Left lobe of liver (tissue), 2 donors: ENCODE measurements at places on chromosomes 11 and 22. TPM values are rescaled to one million over a fixed set of nuclear protein-coding genes. Genes with fewer than 3 reads are reported as not detected.

Gene SAA1
- total RNA-seq, result 34,062 TPM

Gene KCNQ1
- total RNA-seq, result 2.1 TPM

GRCh38 chr11:31973172-31973571 lies 117.7 kb upstream of the RCN1 start:
- no peak for DNase-seq

GRCh38 chr11:68942095-68942620 lies 38.5 kb downstream of the IGHMBP2 start:
- DNase-seq, result no peak

DNA sequence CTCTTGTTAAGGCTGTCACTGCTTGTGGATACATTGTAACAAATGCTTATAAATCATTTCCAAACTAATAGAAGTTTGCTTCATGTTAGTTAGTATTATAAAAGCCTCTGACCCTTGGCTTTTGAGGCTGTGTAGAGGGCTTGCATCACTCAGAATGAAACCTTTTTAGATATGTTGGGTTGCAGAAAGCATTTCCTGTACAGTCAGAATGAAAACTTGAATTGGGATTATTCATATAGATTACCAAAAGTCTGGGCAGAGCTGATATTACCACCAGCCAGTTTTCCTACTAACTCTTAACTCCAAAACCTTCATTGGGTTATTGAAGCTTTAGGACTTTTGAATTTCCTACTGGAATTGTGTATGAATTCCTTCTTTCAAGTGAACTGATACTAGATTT lies 12.0 kb downstream of the KMT2A start:
- DNase-seq, result no peak

Gene C11orf97
- 0.35 TPM for total RNA-seq

Gene ELFN2
- total RNA-seq, result 0.23 TPM

DNA sequence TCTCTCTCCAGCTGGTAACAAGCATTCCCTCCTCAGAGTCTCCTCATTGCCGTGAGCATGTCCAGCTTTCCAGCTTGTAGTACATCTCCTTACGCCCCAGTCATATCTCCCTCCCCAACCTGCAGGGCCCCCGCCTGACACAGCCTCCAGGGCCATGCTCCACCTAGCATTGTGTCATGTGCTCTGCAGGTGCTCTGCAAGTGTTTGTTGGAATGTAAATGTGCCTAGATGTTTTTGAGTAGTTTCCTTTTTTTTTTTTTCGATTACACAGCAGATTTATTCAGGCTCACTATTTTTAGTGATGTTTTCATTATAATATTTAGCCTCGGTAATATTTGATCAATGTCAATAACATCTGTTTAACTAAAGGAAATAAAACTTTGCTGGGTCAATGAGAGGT lies 82.5 kb downstream of the NCAM1 start:
- DNase-seq, result no peak

DNA sequence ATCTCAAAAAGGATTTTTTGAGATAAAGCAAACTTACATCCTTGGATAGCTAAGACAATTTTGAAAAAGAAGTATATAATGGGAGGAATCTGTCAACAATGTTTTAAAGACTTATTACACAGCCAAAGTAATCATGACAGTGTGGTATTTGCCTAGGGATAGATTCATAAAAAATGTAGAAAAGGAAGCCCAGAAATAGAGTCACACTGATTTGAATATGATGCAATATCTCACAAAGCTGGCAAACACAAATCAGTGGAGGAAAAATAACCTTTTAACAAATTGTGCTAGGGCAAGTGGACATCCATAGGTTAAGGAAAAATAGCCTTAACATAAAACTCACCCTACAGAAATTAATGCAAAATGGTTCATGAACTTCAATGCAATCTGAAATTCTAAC lies 6.0 kb downstream of the XKR3 start:
- DNase-seq, result no peak

- no peak for DNase-seq
Observed at GRCh38 chr22:26779108-26779507, 121.7 kb downstream of the MIAT start.

- no peak for DNase-seq
Observed at GRCh38 chr11:74024261-74025029, 15.6 kb upstream of the UCP3 start.

Gene PRRG4
- total RNA-seq, result 12.2 TPM

Gene HSPB2
- total RNA-seq, result 0.13 TPM

Gene CLP1
- 6.1 TPM for total RNA-seq

GRCh38 chr22:42860968-42861367 lies 3.9 kb upstream of the ARFGAP3 start:
- no peak for DNase-seq

Gene NLRP14
- 0.10 TPM for total RNA-seq

Gene CCDC88B
- 4.0 TPM for total RNA-seq

DNA sequence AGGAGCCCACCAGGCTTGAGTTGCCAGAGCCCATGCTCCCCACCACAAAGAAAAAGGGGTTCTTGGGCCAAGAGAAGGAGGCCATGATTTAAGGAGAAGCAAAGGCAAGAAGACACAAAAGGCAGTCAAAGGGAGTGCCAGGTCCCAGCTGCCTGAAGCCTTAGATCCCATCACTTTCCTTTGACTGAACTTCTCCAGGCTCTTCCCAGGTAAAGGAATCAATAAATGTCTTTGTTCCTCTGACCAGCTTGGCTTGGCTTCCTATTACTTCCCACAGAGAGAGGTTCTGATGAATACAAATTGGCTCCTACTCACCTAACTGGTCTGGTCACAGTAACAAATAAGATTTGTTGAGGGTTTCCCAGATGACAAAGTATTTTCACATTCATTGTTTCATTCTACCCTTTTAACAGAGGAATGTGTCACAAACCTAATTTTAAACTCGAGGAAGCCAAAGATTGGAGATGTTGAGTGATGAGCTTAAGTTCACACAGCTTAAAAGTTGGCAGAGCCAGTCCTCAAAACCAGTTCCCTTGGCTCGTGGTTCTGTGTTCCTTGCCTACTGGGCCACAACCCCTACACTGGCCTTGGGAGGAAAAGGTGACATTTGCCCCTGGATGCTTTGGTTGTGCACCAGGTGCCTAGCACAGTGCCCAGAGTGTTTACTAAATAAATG lies 96.4 kb upstream of the SESN3 start:
- no peak for DNase-seq

GRCh38 chr22:30855266-30855665 lies 113.3 kb downstream of the MORC2 start:
- peak; percentile 12 for DNase-seq

Gene PRODH
- 35.6 TPM for total RNA-seq

GRCh38 chr11:80778432-80778831 lies 1337.6 kb upstream of the TENM4 start:
- no peak for DNase-seq

DNA sequence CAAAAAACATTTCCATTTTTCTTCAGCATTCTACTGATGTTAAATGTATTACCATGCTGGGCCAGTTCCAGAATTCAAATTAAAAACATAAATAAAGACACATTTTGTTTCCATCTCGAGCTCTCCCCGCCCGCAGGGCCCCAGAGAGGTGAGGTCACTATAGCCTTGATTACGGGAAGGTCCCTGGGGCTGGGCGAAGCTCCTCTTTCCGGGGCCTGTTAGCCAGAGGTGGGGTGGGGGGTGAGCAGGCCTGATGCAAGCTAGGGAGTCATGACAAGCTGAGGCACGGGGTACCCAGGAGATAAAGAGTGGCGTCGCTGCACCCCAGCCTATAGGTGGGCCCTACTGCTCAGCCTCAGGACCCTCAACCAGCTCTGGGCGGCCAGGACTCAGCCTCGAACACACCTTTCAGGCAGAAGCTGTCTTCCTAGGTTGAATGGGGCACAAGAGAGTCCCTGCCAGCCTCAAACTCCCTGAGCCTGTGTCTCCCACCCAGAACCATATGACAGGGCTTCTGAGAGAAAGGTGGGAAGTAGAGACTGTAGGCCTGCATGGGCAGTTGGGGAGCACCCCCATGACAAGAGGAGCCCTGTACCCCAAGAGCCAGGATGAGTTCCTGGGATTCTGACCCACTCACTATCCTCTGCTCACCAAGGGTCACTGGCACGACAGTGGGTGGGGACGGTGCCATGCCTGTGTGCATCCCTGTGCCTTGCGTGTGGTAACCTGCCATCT lies 34.8 kb downstream of the KCNQ1OT1 start:
- DNase-seq, result no peak

Gene GLYATL2
- not detected for total RNA-seq

GRCh38 chr22:31750365-31751284 lies 693 bp upstream of the PRR14L start:
- no peak for DNase-seq

- DNase-seq, result no peak
Observed at GRCh38 chr11:134667505-134667904, 255.5 kb upstream of the B3GAT1 start.

Gene ZNF202
- 3.4 TPM for total RNA-seq

GRCh38 chr11:64686466-64687170 lies 36.4 kb downstream of the NRXN2 start:
- no peak for DNase-seq

Gene ACP2
- total RNA-seq, result 72.9 TPM

DNA sequence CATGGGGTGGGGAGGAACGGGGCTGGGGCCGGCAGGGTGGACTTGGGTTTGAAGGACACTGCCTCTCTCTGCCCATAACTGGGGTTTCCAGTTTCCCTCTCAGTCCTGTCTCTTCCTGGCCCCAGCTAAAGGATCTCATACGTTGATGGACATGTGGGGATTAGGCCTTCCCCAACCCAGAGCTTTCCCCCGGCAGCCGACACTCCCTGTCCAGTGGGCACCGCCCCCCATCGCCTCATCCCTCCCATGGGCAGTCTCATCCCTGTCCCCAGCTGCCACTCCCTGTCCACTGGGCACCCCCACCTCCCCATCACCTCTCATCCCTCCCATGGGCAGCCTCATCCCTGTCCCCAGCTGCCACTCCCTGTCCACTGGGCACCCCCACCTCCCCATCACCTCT lies 22.2 kb upstream of the ACR start:
- no peak for DNase-seq

DNA sequence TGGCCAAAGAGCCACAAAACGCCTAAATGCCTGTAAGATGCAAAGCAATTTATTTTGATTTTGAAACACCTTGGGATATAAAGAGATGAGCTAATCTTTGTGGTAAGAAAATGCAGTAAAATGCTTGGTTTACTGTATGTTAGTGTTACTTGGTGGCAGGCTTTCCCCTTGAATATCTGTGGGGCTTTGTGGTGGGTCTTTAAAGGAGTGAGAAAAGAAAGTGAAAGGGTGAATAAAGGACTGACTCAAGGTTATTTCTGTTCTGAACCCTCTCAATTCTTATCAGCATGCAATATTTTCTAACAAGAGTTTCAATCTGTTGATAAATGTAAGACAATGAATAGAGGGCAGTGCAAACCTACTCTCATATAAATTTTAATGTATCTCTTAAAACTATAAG lies 1555.9 kb upstream of the RAG2 start:
- DNase-seq, result no peak

DNA sequence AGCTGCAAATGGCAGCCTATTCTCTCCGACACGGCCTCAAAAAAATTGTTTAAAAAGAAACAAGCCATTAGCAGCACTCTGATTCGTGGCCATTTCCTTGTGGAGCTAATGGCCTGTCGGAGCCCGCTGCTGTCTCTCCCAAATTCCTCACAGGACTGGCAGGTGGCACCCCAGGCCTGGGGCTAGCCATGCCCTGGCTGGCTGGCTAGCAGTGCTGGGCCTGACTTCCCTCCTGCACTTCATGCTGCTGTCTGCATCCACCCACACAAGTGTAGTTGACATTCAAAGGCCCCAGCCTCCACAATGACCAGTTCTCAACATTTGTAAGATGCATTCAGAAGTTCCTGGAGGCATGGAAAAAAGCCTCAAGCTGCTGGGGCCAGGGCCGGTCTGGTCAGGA lies 61.5 kb downstream of the SMCO4 start:
- DNase-seq, result peak; percentile 67

Gene MS4A14
- total RNA-seq, result 0.43 TPM

Gene HPX
- total RNA-seq, result 5,455 TPM

DNA sequence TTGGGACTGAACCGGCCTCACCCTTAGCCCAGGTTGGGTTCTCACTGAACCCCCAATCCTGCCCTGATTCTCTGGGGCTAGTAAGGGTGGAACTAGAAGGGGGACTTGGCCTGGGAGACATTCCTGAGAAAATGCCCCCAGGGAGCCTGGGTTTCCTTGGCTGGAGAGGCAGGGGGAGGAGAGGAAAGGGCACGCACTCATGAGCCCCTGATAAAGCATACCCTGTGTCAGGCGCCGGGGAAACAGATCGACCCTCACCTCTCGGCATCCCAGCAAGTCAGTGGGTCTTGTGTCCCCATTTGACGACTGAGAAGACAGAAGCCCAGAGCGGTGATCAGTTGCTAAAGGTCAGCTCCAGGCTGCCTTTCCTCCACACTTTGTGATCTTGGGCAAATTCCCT lies 47.7 kb upstream of the RTL6 start:
- DNase-seq, result no peak

- DNase-seq, result peak; percentile 98
Observed at GRCh38 chr11:65546217-65546958, 11.8 kb downstream of the LTBP3 start.

- DNase-seq, result no peak
Observed at GRCh38 chr11:25900814-25901213, 431.1 kb upstream of the ANO3 start.

Gene RPS13
- total RNA-seq, result 272 TPM

GRCh38 chr11:57276971-57277675 lies 40.1 kb upstream of the APLNR start:
- DNase-seq, result no peak

DNA sequence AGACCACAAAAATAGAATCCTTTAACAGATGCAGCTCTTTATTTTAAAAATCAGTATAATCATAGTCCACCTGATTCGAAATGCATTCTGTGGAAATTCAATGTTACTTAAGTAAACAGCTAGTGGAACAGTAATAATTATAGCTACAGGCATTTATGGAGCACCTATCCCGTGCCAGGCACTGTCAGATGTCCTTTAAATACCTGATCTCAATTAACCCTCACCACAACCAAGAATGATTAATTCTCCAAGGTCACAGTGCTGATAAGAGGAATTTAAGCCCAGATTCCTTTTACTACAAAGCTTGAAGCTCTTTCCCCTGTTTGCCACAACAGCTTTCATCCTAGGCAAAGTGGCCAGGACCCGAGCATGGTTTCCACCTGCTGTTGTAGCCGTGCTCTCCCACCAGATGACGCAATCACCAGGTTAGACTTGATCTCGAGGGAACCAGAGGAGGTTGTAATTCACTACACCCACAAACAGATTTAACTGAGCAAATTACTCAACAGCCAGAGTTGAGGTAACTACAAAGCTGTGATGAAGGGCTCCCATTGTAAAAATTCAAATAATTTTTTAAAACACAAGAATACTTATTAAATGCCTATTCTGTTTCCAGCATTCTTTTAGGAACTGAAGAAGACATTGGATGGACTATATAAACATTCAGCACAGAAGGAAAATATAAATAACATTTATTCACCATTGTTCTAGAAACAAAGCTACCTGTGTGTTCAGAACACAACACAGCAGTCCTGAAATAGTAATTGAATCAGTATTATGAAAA lies 10.3 kb downstream of the PRDM10 start:
- DNase-seq, result peak; percentile 59

DNA sequence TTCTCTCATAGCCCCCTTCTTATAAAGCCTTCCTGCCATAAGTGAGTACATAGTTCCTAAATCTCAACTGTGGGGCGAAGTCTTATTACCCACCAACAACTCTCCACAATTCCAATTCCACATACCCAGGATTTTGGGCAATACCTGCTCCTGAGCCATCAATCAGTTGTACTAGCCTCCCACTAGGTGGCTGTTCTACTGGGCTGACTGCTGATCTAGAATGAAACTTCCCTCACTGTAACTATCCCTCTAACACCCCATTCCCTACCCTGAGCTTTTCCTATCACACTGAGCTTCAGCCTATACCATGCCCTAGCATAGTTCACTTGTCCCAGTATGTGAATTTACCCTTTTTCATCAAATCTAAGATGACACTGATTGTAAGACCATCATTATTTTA lies 52.5 kb downstream of the RRAS2 start:
- no peak for DNase-seq

- no peak for DNase-seq
Observed at GRCh38 chr11:79667380-79667779, 226.6 kb upstream of the TENM4 start.
